ENCODE measurements at places on chromosomes 5 and 9.

DNA sequence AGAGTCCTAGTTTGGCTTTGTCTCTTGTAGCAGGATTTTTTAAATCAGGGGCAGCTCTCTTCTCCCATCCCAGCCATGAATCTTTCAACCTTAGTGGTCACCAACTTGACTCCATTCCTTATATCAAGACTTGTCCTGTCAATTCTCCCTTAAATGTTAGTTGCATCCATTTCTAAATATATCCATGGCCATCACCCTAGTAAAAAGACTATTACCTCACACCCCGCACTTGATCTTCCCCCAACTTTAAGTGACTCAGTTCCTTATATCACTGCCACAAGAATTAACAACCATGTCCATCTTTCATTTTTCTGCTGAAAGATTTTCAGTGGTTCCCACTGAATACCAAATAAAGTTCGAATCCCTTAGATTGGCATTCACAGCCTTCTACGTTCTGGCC lies 67.0 kb downstream of the STX17 start:
- DNase-seq = no peak

GRCh38 chr5:151234476-151235238 lies 10.8 kb upstream of the CCDC69 start:
- no peak for DNase-seq

- DNase-seq = no peak
These were observed 125.1 kb downstream of the SUSD1 start for GRCh38 chr9:112049811-112050516.

DNA sequence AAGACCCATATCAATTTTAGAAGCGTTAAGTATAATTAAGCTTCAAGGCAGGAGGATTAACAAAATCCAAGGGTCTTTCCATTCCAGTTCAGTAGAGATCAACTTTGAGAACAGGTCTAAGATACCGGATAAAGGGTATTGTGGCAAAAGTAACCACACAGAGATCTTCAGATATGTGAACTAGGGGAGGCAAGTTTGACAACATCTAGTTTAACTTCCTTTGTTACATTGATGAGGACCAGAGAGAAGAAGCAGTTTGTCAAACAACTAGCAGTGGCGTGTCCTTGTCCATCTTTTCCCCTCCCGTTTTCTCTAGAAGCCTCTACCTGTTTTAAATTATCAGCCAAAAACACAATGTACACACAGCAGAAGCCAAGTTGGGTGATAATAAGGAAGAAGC lies 8.6 kb downstream of the SLC36A2 start:
- no peak for DNase-seq

- no peak for DNase-seq
These were observed 90.7 kb downstream of the ANKRD33B start for GRCh38 chr5:10654566-10654965.

GRCh38 chr5:177462021-177462670 lies 11.3 kb downstream of the DBN1 start:
- DNase-seq = peak; percentile 68

DNA sequence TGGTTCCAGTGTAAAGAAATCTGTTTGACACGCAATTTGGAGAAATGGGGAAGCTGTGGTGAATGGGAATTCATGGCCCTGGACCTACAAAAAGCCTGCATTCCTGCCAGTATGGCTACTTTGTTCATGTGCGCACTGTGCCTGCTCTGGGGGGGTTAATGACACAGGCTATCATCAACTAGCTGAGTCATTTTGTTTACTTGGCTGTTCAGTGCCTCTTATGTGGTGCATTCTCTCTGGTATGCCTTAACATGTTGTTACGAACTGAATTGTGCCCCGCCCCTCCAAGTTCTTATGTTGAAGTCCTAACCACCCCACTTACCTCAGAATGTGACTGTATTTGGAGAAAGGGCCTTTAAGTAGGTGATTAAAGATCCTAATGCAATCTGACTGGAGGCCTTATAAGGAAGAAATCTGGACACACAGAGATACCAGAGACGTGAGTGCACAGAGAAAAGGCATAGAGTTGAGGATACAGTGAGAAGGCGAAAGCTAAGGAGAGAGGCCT lies 20.4 kb upstream of the UBAP1 start:
- no peak for DNase-seq

DNA sequence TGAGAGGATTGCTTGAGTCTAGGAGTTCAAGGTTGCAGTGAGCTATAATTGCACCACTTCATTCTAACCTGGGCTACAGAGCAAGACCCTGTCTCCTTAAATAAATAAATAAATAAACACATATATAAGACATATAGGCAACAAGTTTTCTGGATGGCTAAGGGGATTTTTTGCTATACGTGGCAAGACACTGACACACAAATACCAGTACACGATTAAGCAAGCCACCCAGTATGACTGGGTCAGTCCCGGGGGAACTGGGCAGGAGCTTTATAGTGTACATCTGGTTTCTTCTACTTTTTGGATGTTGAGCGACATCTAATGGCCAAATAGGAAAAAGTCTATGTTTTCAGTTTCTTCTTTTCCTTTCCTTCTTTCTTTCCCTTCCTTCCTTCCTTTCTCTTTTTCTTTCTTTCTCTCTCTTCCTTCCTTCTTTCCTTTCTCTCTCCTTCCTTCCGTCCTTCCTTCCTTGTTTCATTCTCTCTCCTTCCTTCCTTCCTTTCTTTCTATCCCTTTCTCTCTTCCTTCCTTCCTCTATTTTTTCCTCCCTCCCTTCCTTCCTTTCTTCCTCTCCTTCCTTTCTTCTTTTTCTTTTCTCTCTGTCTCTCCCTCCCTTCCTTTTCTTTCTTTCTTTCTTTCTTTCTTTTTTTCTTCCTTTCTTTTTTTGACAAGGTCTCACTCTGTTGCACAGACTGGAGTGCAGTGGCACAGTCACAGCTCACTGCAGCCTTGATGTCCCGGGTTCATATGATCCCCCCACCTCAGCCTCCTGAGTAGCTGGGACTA lies 47.0 kb upstream of the PLIN2 start:
- no peak for DNase-seq

DNA sequence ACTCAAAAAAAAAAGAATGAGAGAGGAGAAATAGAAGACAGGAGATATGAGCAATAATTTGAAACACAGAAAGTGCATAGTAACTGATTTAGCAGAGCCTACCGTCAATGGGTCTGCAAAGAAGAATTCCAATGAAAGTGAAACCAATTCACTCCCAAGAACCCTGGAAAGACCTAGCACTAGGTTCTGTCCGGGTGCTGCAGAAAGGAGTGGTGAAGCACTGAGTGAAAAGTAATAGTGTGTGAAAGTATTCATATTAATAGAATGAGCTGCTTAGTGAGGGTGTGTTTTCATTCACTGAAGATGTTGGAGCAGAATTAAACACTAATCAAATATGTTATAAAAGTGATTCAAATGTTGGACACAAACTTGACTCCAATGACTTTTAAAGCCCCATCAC lies 51.3 kb upstream of the SLC30A5 start:
- no peak for DNase-seq

DNA sequence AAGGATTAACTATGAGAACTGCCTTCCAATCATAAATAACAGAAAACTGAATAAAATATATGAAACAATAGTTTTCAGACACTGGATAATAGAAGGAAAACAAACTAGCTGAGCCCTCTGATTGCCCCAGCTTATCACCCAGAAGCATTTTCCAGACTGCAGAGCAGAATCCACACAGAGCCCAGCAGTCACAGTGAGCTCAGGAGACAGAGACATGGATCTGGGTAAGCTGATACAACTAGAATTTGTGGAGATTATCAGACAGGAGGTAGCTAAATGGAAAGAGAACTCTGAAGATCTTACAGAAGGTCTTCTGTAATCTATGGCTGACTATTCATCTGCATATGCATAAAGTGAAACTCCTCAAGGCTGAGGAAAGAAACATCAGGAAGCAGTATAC lies 128.8 kb downstream of the NR2F1-AS1 start:
- no peak for DNase-seq

DNA sequence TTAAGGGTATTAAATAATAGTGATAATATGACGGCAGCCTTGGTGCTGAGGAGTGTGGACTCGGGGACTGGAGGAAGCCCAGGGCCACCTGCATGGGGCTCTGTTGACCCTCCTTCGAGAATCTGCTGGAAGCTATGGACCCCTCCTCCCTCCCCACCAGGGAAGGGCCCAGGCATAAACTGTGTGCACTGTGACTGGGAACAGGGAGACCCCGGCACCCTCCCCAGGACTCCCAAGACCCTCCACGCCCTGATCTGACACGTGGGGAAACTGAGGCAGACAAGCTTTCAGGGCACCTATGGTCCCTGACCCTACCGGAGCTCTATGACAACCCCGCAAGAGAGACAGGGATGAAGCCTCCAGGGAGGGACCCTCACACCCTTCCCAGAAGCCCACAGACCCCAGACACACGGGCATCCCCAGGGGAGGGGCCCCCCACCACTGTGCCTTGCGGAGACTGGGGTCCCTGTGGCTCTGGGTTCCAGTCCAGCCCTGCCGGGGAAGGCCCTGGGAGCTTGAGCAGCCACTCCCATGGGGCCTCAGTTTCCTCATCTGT lies 6.5 kb upstream of the EGFL7 start:
- DNase-seq = no peak
